ENCODE measurements at places on chromosomes 7 and 10. TPM values are rescaled to one million over a fixed set of nuclear protein-coding genes. Genes with fewer than 3 reads are reported as not detected.

DNA sequence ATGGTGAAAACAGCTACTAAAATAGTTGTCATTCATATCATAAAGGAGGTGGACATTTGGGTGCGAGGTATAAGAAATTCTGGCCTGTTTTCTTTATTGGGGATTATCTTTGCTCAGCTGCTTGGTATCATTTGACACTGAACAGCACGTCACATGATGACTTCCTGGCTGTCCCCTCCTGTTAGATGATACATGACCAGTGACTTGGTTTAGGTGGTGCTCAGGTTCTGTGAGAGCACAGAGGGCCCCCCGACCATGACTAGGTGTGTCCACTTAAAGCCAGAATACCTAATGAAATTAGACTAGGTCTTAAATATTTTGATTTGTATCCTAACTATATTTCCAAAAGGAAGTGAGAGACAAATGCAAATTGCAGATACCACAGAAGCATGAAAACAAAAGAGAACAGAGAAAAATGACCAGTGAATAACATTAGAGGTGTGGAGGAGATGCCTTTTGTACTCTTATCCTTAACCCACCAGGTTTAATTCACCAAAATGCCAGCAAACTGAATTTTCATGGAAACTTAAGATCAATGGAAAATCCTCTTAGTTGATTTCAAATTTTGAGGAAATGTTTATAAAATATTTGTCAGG, 50.6 kb upstream of the GJD4 start:
- H3K27ac ChIP-seq = no peak overlapping the region
- DNase-seq = no peak
- H3K36me3 ChIP-seq = peaks cover 29% of the 10 kb centered on the region
- peaks cover 9% of the 10 kb centered on the region for H3K4me1 ChIP-seq
- H3K27me3 ChIP-seq = no peaks in the 10 kb centered on the region
- H3K4me3 ChIP-seq = no peak overlapping the region

DNA sequence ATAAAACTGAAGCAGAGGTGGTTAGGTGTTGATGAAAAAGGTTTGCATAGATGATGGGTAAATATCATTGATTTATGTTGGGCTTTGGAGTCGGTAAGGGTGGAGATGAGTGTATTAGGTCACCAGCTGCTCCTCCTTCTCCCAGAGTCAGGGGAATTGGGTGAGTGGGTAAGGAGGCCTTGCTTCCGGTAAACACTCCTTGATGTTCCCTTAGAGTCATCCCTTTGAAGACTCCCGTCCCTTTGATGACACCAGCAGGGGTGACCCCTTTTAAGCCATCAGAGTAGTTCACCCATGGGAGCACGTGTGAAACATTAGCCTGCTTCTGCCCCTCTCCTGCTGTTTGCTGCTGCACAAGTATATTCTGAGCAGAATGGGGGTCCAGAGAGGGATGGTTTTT, 92.2 kb upstream of the DKK1 start:
- no peaks in the 10 kb centered on the region for H3K27me3 ChIP-seq
- H3K27ac ChIP-seq = no peak overlapping the region
- H3K4me3 ChIP-seq = no peak overlapping the region
- no peak for DNase-seq

GRCh38 chr10:88116971-88117626, 253.7 kb downstream of the PTEN start:
- no peak for DNase-seq
- H3K4me1 ChIP-seq = peaks cover 10% of the 10 kb centered on the region
- H3K4me3 ChIP-seq = no peak overlapping the region
- H3K27ac ChIP-seq = no peak overlapping the region
- H3K36me3 ChIP-seq = no peaks in the 10 kb centered on the region

DNA sequence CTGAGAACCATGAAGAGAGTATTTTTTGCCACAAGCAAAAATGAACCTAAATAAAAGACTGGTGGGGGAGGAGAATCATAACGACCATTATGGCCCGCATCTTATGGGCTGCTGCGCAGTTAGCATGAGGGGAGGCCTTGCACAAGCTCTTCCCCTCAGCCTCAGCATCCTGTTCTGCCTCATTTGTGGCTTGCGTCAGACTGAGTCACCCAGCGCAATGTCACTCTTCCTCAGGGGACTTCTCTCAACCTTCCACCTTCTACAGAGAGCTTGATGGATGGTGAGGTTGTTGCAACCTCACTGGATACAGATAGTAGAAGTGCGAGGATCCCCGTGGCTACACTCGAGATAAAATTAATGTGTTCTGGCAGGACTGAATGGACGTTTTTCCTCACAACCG, 16.8 kb upstream of the GPR15LG start:
- no peak for DNase-seq
- H3K4me1 ChIP-seq = peaks cover 4% of the 10 kb centered on the region
- H3K27ac ChIP-seq = no peak overlapping the region
- peaks cover 9% of the 10 kb centered on the region for H3K27me3 ChIP-seq
- H3K36me3 ChIP-seq = peaks cover 39% of the 10 kb centered on the region

DNA sequence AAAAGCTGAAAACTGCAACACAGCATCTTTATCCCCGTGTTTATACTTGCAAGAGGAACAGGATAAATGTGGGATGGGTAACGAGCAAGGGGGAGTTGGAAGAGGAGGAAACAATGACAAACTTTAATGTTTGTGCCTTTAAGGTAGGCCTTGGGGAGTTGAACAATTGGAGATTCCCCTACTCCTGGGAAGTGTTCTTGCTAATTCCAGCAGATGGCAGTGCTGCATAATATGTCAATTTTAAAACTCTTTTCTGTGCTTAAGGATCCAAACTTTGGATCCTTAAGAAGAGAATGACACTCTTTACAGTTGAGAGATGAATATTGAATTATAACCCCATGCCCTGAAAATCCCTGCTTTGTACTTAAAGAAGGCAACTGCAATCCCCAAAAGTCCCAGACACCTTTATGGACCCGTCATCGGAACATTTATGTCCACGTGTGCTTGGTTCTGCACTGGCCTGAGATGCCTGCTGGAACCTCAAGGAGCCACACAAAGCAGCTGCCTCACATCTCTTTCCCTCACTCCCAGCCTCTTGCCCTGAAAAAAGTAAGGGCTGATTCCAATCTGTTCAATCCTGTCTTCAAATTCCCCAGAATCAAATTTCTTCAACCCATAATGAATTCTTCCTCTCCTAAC, 12.0 kb downstream of the IFIT5 start:
- no peaks in the 10 kb centered on the region for H3K27me3 ChIP-seq
- H3K36me3 ChIP-seq = no peaks in the 10 kb centered on the region
- no peak overlapping the region for H3K27ac ChIP-seq
- H3K4me1 ChIP-seq = no peaks in the 10 kb centered on the region
- no peak overlapping the region for H3K4me3 ChIP-seq

DNA sequence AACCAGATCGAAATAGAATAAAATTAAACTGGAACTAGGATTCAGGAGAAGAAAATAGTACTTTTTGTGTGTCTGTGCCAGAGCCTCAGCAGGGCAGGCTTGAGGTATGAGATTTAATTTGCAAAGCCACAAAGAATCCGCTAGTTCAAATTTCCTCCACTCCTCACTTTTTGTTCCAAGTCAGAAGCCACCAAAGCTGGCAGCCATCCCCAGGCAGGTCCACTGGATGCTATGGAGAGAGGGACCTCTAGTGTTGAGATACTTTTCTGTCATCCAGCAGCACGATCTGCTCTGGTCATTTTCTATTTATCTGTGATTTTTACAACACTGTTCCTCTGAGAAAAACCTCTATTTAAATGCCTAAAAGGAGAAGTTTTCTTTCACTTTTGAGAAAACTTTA, 147.9 kb upstream of the FRMD4A start:
- DNase-seq = peak; percentile 83
- no peaks in the 10 kb centered on the region for H3K4me1 ChIP-seq
- no peaks in the 10 kb centered on the region for H3K36me3 ChIP-seq
- H3K27ac ChIP-seq = no peak overlapping the region

GRCh38 chr10:68099736-68100135, 9.6 kb upstream of the MYPN start:
- no peak overlapping the region for H3K27ac ChIP-seq
- no peaks in the 10 kb centered on the region for H3K27me3 ChIP-seq
- no peak for DNase-seq
- no peaks in the 10 kb centered on the region for H3K36me3 ChIP-seq

The IKZF1 gene
- 0.44 TPM for total RNA-seq

The VDAC2 gene
- 294 TPM for total RNA-seq

- H3K27ac ChIP-seq = no peak overlapping the region
- no peaks in the 10 kb centered on the region for H3K27me3 ChIP-seq
- H3K4me1 ChIP-seq = no peaks in the 10 kb centered on the region
- no peaks in the 10 kb centered on the region for H3K36me3 ChIP-seq
- no peak overlapping the region for H3K4me3 ChIP-seq
Observed at GRCh38 chr7:51789489-51789888, 472.9 kb upstream of the COBL start.

GRCh38 chr7:44283381-44284211, 41.8 kb downstream of the CAMK2B start:
- no peaks in the 10 kb centered on the region for H3K27me3 ChIP-seq
- no peaks in the 10 kb centered on the region for H3K4me1 ChIP-seq
- no peak overlapping the region for H3K27ac ChIP-seq
- peak; percentile 22 for DNase-seq
- H3K36me3 ChIP-seq = no peaks in the 10 kb centered on the region
- no peak overlapping the region for H3K4me3 ChIP-seq

The ASB10 gene
- total RNA-seq = not detected

DNA sequence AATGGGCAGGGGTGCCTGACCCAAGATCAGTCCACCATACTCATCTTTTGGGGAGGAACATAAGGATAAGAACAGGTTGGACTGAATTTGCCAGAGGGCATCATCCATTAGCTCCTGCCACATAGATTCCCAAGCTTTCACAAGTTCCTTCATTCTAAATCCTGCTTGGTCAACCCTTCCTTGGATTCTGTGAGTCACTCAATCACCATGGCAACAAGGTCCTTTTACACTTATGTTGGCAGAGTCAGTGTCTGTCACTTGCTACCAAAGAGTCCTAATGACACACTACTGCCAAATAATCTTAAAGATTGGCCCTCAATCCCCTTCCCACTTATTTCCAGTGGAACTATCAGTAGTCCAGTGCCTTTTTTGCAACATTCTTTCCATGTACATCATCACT, 5.0 kb upstream of the LGI1 start:
- H3K4me3 ChIP-seq = no peak overlapping the region
- peak; percentile 52 for DNase-seq
- peak overlapping the region; percentile 1 for H3K27ac ChIP-seq
- no peaks in the 10 kb centered on the region for H3K27me3 ChIP-seq
- no peaks in the 10 kb centered on the region for H3K36me3 ChIP-seq

DNA sequence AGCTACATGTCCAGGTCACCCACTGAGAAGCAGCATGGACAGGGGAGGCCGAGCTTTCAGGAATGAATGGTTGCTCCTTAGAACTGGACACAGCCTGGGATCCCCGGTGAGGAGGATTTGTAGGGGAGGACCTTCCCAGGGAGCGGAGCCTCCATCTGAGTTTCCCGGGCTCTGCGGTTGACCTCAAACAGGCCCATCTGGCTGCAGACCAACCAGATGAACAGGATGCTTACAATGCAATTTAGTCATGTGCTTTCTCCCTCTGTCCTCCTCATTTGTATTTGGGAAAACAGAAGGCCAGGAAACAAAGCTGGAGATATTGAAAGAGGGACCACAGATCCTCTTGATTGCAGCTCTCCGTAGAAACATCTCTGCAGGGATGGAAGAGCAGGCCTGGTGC, 104.8 kb downstream of the EMX2 start:
- no peak overlapping the region for H3K27ac ChIP-seq
- H3K27me3 ChIP-seq = no peaks in the 10 kb centered on the region
- no peaks in the 10 kb centered on the region for H3K4me1 ChIP-seq
- H3K4me3 ChIP-seq = no peak overlapping the region
- H3K36me3 ChIP-seq = no peaks in the 10 kb centered on the region

- no peak for DNase-seq
- H3K36me3 ChIP-seq = no peaks in the 10 kb centered on the region
- no peaks in the 10 kb centered on the region for H3K4me1 ChIP-seq
- peaks cover 53% of the 10 kb centered on the region for H3K27me3 ChIP-seq
- no peak overlapping the region for H3K4me3 ChIP-seq
Observed at GRCh38 chr7:514242-514641, 5.4 kb downstream of the PDGFA start.

The TAS2R41 gene
- total RNA-seq = not detected

The AUTS2 gene
- total RNA-seq = 83.3 TPM

The TMEM236 gene
- total RNA-seq = 0.07 TPM

GRCh38 chr10:18104223-18104872, 35.9 kb upstream of the CACNB2 start:
- no peaks in the 10 kb centered on the region for H3K4me1 ChIP-seq
- H3K27ac ChIP-seq = no peak overlapping the region
- H3K36me3 ChIP-seq = no peaks in the 10 kb centered on the region
- H3K4me3 ChIP-seq = no peak overlapping the region
- H3K27me3 ChIP-seq = no peaks in the 10 kb centered on the region
- peak; percentile 83 for DNase-seq

- H3K4me3 ChIP-seq = no peak overlapping the region
- DNase-seq = no peak
- H3K36me3 ChIP-seq = no peaks in the 10 kb centered on the region
Observed at GRCh38 chr7:139943401-139943800, 114.3 kb downstream of the TBXAS1 start.

The RHOBTB1 gene
- total RNA-seq = 5.6 TPM

DNA sequence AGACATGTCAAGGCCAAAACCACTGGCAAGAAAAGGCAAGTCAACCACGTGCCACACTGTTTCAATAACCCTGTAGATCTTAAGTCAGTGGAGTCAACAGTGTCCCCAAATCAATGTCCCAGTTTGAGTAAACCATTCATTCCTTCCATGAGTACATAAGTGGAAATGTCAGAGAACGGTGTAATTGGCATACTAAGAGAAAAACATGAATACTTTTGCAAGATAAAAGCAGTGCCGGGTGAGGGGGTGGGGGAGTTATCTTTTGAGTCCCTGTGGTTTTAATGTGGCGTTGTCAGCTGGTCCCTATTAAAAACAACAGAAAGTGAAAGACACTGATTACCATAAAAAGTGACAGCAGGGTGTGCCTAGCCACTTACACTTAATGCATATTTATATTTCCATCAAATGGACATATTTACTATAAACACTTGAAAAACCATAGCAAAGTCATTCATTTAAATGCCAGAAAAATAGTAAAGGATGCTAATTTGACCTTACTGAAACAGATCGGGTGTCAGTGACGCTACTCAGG, 37.8 kb downstream of the RSU1 start:
- peaks cover 3% of the 10 kb centered on the region for H3K36me3 ChIP-seq
- H3K27me3 ChIP-seq = no peaks in the 10 kb centered on the region
- H3K4me1 ChIP-seq = no peaks in the 10 kb centered on the region
- H3K4me3 ChIP-seq = no peak overlapping the region
- DNase-seq = no peak
- no peak overlapping the region for H3K27ac ChIP-seq

DNA sequence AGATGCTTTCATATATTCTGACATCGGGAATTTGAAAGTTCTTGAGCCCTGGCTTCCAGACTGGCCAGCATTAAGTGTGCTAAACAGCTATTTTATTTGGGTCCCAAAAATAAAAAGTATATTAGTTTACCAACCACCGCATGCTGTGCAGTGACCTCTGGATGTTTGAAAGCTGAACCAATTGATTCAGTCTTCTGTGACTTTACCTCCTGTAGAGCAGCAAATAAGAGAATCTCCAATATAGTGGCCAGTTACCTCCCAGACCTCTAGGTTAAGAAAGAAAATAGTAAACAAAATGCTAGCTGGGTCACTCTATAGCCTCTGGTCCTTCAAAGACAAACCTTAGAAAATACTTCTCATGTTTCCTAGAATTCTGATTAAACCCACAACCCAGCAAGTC, 424.6 kb upstream of the NFE2L3 start:
- no peak for DNase-seq
- H3K27me3 ChIP-seq = no peaks in the 10 kb centered on the region
- peaks cover 18% of the 10 kb centered on the region for H3K4me1 ChIP-seq
- H3K4me3 ChIP-seq = no peak overlapping the region

The RAMP3 gene
- total RNA-seq = not detected

The GIMAP7 gene
- total RNA-seq = not detected
